ENCODE measurements at places on chromosomes 7 and 10.

GRCh38 chr10:1195828-1196227, 139.6 kb downstream of the WDR37 start:
- no peak for DNase-seq

DNA sequence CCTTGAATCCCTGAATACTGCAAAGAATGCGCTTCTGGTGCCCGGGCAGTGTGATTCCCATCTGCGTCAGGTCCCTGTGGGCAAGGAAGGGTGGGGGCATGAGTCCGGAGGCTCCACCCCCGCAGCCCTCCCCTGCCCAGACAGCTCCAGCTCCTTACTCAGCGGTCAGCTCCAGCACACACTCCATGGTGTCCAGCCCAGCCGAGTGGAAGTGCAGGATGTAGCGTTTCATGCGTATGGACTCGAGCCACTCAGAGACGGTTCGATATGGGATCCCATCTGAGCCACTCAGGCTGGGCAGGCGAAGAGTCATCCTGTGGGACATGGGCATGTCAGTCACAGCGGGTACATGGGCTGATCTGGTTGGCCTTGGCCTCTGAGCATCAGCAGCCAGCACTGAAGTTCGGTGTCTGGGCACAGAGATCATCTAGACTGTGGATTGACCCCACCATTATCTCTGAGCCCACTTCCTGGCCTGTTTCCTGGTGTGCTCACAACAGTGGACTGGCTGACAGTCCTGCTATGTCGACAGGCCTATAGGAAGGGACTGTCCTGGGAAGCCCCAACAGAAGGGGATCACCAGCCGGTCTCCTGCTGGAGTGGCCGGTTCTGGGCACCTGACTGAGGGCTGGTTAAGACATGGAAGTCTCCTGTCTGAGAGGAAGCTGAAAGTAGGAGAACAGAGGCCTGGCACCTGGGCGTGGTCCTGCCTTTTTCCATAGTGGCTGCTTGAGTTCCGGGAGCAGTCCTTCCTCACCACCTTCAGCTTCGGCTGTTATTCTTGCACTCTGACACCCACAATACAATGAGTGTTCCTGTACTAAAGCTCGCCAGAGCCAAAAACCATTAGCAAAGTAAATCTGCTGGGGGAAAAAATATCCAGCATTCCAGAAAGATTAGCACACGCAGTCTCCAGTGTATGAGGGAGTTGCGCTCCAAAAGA, 10.6 kb downstream of the ZYX start:
- no peak for DNase-seq

DNA sequence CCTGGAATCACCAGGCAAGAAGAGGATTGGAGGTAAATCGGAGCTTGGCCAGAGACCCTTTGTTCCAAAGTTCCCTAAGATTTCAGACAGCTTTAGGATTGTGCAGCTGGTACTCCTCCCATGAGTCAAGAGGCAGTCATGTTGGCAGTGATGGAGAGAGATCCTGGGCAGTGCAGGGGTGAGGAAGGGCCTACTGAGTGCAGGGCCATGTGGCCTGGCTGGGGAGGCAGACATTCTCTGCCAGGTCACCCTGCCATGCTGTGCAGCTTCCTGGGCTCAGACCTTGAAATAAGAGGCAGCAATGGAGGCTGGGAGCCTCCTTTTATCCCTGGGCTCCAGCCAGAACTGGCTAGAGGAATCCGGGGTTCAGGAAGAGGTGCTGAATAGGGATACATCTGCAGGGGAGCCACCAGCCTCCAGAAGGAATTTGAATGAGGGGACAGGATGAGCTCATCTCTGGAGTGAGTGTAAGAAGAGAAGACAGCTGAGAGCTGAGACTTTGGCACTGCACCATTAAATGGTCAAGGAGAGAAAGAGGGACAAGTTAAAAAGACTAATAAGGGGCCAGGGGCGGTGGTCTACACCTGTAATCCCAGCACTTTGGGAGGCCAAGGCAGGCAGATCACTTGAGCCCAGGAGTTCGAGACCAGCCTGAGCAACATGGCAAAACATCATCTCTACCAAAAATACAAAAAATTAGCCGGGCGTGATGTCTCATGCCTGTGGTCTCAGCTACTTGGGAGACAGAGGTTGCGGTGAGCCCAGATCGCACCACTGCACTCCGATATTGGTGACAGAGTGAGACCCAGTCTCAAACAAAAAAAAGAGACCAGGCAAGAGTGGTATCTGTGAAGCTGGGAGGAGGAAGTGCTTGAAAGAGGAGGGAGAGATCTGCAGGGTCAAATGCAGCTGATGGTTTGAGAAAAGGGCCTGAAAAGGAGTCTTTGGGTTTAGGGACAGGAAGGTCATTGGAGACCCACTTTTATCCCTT, 12.0 kb downstream of the SFTPD start:
- DNase-seq = no peak

DNA sequence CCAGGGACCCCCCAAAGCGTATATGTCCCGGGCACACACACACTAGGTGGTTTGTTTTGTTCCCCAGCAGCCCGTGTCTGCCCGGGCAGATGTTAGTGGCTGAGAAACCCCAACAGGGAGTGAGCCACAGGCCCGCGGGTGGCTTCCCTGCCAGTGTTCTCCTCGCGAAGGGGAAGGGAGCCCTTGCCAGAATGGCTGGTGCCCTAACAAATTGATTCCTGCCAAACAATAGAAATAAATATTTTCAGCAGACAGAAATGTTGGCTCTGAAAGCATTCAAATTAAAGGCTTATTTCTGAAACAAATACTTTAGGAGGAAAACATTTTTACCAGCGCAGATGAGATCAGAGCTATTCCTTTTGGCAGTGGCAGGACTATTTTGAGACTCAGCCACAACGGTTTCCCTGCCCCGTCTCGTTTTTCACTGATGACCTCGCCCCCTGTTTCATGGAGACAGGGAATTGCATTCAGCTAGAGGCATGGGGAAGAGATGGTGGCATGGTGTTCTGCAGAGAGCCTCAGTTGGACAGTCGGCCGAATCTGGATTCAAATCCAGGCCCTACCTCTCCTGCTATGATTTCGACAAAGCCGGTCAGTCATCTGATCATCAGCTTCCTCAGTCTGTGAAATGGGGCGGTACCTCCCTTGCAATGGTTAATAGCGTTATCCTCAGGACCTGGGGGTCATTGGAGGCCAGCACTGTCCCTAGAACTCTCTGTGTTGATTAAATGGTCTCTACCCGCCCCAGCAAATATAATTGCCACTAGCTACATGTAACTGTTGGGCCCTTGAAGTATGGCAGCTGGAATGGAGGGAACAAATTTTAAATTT, 84.5 kb downstream of the CUX1 start:
- DNase-seq = no peak

DNA sequence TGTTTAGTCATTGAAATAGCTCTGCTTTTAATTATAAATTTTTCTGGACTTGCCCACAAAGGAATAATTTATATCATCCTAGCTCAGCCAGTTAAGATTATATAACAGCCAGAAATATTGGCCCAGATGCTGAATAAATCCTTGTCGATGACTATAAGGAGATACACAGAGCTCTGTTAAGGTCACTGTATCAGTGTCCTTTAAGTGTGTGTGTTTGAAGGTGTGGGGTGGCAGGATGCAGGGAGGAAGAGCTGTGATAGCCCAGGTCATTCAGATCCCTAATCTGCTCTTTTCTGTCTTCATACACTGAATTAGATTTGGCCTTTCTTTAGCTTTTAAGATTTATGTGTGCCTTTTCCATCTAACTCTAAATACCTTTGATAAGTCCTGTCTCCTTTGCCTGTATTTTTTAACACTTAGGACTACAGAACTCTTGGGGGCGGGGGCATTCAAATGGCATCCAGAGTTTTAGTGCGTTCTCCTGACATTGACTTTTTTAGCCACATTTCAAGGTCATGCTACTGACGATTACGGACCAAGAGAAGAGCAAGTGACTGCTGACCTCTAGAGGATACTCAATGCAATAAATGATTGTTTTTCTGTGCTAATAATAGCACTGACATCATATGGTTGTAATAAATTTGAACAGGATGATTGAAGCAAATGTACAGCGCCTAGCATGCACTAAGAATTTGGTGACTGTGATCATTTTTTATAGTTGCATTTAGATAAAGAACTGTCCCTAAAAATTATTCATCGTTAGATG, 172.3 kb downstream of the CACNB2 start:
- DNase-seq = no peak

- no peak for DNase-seq
Observed at GRCh38 chr10:101769541-101770180, 6.3 kb downstream of the FGF8 start.

GRCh38 chr7:151430391-151431205, 9.3 kb downstream of the CRYGN start:
- no peak for DNase-seq

DNA sequence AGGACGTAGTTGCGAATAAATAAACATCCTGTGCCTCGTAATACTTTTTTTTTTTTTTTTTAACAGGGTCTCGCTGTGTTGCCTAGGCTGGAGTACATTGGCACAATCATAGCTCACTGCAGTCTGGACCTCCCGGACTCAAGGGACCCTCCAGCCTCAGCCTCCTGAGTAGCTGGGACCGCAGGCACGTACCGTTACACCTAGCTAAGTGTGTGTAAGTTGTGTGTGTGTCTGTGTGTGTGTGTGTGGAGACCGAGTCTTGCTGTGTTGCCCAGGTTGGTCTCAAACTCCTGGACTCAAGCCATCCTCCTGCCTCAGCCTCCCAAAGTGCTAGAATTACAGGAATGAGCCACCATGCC, 573 bp upstream of the PON2 start:
- DNase-seq = no peak

DNA sequence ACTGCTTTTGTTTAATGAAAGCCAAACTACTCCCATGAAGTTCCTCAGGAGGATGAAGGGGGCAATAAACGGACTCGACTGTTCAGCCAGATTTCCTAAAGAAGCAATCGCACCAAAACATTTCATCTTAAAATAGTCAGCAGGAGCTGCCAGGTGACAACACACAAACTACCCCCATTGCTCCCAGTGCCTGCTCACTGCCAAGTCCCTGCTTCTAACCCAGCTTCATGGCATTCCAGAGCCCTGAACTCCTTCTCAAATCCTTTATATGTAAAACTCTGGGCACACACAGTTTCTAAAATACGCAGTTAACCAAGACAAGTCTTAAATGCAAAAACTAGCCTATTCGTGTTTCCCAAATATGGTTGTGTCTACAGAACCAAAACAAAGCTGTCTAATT, 110.0 kb downstream of the SORBS1 start:
- DNase-seq = no peak

DNA sequence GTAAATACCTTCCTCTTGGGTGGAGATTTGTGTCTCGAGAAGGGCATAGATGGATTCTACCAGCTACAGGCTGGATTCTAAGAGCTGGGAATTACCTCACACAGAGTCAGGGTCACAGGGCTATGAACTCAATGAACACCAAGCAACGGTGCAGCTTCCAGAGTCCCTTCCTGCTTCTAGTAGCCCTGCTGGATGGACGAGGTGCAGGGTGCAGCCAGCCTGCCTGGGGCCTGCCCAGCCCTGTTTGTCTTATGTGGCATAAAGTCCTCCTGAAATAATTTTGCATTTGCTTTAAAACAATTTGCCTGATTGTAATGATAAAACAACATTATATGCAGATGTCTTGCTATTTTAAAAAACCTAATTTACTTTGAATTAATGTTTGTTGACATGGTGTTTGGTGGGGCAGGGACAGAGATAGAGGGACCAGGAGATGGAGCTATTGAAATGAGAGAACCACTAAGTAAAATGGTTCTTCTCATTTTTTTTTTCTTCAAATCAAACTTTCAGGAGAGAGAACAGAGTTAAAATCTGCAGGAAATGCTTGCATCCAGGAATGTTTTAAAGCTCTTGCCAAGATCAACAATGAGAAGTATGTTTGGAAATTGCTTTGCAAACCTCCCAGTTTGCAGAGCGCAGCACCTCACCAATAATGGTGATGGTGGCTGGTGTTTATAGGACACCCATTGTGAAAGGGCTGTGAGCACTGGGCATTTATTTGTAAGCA, 305.4 kb upstream of the PODXL start:
- no peak for DNase-seq

DNA sequence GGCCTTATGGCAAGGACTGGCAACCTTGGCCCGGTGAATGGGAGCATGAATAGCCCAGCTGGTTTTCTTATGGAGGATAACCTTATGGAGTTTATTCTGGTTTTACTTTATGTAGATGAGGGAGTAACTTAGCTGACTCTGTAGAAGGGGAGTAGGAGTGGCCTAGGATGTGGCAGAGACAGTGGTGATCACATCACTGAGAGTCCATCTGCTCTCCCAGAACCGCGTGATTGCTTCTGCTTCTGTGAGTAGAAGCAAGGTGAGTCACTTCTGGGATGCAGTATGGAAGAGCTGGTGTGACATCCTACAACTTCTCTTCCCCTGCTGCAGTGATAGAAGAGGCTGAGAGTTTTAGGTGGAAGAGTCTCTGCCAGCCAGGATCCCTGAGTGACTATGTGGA, 129.2 kb downstream of the RPS24 start:
- DNase-seq = no peak

DNA sequence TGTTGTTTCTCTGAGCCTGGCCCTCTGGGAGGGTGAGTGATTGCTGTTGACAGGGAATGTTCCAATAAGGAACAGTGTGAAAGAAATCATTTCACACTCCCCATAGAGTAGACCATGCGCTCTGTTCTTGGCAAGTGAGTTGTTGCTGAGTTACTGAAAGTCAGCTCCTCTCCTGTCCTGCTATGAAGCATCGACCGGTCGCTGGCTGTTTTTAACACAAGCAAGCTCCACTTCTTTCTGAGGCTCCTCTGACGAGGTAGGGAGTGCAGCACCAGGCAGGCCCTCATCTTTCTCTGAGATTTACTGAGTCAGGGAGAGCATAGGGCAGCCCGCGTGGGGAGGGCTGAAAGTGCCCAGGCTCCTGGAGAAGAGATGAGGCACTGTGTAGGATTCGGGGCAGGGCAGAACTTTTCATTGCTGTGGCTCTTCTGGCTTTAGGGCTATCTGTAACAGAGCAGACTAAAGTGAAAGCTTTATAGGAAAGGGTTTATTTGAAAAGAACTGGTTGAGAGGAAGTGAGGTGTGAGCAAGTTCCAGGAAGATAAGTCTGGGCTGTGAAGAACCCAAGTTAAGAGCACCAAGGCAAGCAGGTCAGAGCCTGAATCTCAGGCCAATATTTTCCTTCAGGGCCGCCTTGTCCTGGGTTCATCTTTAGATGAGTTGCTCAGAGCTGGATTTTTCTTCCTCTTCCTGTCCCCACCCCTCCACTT, 332.2 kb downstream of the CCSER2 start:
- DNase-seq = no peak

GRCh38 chr7:132791036-132791435, 214.8 kb upstream of the PLXNA4 start:
- DNase-seq = no peak

DNA sequence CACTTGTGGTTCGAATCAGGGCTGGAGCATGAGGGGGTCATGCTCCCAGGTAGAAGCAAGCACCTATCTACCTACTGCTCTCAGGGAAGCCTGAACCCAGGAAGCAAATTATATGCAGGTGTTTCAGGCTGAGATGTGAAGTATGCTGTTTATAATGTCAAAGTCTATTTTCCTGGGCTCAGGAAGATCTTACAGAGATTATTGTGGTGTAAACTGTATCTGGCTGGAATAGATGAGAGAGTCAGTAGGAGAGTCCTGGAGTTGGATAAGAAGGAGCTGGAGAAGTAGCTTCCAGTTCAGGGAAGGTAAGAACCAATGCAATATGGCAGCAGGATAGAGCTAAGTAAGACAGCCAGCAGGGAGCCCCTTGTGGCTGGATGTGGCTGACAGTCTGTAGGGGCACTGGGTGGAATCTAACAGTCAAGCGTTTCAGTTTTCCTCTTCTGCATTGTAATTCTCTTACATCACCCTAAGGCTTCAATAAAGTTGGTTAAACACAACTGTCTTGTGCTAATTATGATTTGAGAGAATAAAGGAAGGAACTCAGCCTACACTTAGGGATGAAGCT, 105.9 kb upstream of the EEPD1 start:
- DNase-seq = no peak

Data from stimulated activated CD4-positive, alpha-beta T cell treated with anti-CD3 and anti-CD28 coated beads, Interleukin-15, amount 100 ng/mL, for 1 hour (primary cell).